NCI-H2081 treated with DMSO at 0.1 percent for 48 hours (cell line): ENCODE measurements at places on chromosomes 12 and 14.

DNA sequence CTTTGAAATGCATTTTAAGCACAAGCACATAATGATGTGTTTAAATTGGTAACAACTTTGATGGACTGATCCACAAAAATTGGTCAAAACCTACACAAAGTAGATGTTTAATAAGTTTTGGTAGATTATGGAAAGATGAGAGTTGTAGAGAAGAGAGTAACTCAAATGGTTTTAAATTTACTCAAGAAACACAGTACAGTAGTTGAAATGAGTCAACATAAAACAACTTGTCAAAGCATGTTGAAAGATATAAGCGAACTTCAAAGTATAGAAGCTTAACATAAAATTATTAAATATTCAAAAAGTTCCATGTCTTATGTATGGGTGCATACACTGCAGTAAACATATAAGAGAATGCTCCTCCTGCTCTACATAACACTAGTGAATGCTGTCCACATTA lies 49.4 kb downstream of the KITLG start:
- DNase-seq = no peak

DNA sequence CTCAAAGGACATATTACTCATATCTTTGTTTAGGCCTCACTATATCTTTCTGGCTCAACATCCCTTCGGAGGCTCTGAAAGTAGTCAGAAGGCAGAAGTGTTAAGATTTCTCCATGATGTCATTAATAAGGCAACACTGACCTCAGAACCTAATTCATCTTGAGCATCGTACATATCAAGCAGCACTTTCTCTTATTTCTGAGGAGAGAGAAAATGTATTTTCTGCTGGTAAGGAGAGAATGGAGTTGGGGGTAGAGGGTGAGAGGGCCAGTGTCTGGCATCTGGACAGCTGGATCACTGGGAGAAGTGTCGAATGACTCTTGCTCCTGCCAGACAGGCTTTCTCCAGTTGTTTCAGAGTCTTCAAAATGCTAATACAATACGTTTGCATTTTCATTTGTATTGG lies 213.2 kb upstream of the PRICKLE1 start:
- no peak for DNase-seq

- no peak for DNase-seq
Measured at GRCh38 chr14:99426813-99427346, 53.8 kb downstream of the SETD3 start.

- no peak for DNase-seq
Measured at GRCh38 chr14:70828188-70828587, 18.9 kb upstream of the MAP3K9 start.

DNA sequence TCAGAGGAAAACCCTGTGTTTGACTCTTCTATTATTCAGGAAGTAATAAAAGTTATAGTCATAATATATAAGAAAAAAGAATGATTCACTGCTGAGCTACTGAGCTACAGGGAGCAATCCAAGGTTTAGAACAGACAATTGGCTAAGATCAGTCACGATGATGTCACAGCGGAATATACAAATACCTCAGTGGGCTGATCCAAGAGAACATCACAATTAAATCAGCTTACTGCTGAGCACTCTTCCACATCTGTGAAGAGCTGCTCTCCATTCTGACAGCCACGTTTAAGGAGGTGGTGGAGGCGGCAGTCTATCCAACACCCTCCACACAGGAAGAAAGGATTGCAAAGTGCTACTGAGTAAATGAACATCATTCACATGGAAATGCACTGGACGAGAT lies 271.0 kb downstream of the APAF1 start:
- no peak for DNase-seq

- no peak for DNase-seq
Measured at GRCh38 chr14:64349741-64350490, 38.2 kb upstream of the MTHFD1 start.

DNA sequence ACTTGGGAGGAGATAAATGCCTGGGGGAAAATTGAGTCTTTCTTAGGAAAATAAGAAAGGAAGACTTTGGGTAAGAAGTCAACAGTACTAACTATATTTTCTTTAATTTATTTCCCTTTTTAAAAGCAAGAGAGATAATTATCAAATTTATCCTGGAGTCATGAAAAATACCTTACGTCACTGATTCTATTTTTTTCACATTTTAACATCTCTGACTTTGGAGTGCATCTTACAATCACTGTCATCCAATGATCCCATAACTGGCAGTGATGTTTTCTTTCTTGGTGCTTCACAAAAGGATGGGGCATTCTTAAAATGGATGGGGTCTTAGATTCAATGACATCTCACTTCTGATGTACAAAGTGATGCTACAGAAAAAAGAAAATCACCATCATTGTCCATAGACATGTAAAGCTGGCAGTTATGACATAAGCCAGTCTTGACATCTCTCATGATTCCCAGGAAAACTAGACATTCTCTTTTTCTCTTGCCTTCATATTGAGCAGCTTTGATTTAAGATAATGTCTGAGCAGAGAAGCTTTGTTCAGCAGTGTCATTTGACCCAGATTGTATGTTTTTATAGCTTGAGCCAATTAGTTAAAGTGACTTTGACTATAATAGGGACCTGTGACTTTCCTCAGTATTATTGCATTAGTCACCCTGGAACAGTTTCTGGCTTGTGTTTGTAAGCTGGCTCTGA lies 236.2 kb downstream of the EGLN3 start:
- no peak for DNase-seq

- no peak for DNase-seq
Measured at GRCh38 chr12:87119713-87120112, 863.5 kb upstream of the MGAT4C start.

GRCh38 chr14:54301359-54301758 lies 95.4 kb upstream of the CDKN3 start:
- DNase-seq = no peak

DNA sequence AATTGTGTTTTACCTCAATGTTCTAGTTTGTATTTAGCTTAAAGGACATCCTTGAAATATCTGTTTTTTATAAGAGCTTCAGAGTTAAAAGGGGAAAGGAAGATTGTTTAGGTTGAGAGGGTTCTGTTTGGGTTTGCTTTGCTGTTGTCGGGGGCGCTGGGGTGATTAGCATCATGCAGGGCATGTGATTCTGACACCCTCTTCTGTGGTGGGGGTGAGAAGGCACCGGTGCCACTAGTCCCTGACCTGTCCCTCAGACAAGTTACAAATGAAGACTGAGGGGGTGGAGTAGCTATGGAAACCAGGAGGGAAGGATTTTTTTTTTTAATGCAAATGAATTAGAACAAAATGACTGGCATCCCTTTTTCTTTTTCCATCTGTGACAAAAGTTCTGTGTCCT lies 291.3 kb downstream of the RPAP3 start:
- DNase-seq = no peak

- DNase-seq = no peak
Measured at GRCh38 chr12:109450980-109451379, 26.1 kb downstream of the KCTD10 start.

DNA sequence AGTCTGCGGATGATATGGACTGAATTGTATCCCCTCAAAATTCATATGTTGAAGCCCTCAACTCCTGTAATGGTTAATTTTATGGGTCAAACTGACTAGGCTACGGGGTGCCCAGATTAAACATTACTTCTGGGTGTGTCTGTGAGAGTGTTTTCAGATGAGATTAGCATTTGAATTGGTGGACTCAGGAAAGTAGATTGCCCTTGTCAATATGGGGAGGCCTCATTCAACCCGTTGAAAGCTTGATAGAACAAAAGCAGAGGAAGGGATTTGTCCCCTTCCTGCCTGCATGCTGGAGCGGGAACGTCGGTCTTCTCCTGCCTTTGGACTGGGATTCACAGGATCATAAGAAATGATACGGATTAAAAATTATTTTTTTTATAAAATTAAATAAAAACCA lies 84.5 kb downstream of the BBS10 start:
- DNase-seq = no peak

DNA sequence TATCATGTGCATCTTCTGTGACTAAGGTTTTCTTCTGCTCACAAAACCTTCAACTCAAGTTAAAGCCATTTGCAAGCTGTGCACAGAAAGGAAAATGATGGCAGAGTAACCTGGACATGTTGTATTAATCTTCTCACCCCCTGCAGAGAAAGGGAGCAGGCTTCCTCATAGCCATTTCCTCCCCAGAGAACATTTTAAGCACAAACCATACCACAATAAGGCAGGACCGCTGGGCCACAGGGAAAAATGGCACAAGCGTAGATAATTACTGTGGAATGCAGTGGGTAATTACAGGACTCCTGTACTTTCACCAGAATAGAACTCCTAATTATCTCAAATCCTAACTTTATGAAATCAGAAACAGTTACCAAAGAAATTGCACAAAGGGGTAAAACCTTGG lies 215.7 kb downstream of the KIF21A start:
- no peak for DNase-seq

DNA sequence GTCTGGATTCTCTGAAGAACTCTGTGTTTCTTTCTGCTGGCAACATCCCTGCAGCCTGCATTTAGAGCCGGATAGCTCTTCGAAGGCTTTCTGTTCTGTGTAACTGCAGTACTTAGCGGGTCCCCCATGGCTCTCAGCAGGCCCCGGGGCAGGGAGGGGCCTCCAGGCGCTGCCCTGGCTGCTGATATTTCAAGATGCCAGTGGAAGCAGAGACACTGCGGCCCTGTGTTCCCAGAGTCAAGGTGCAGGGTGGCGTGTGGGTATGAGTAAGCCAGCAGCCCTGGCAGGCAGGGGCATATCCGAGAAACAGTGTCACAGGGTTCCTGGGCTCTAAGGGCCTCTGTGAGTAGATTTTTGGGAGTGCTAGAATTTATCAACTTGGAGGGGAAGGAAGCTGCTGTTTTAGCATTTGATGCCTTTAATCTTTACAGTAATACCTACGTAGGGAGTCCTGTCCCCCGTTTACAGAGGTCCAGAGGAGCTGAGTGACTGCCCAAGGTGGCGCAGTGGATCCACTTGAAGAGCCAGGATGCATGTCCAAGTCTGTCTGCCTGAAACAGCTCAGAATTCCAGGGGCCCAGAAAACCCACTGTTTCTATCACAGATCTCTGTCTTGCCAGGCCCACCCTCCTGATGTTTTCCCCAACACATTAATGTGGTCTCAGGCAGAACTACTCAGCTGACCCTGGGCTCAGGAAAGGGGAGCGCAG lies 16.2 kb downstream of the ESRRB start:
- no peak for DNase-seq

DNA sequence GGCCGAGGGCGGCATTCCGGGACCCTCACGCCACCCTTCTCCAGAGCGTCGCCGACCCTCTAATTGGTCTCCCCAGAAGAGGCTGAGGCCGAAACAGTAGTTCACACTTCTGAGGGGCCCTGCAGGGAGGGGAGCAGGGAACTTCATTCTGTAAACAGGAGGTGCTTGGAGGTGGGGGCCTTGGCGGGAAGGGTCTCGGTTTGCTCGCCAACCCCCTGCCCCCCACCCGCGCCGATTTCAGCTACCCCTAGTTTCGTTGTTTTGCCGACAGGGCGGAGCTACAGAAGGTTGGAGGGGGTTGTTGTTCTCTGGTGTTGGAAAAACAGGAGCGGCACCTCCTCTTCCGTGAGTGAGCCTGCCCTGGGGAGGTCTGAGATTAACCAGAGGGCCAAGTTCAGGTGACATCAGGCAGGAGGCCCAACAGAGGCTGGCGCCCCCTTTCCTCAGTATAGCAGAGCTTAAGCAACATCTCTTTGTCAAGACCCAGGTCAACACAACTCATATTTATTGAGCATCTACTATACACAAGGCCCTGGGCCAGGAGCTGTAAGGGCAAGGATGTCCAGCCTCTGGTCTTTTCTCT lies 682 bp downstream of the ERBB3 start:
- no peak for DNase-seq

GRCh38 chr12:57523706-57524614 lies 1.3 kb downstream of the MBD6 start:
- DNase-seq = no peak

GRCh38 chr12:105613887-105614286 lies 283.4 kb downstream of the C12orf75 start:
- no peak for DNase-seq

- no peak for DNase-seq
Measured at GRCh38 chr14:50403419-50403818, 6.7 kb upstream of the CDKL1 start.

DNA sequence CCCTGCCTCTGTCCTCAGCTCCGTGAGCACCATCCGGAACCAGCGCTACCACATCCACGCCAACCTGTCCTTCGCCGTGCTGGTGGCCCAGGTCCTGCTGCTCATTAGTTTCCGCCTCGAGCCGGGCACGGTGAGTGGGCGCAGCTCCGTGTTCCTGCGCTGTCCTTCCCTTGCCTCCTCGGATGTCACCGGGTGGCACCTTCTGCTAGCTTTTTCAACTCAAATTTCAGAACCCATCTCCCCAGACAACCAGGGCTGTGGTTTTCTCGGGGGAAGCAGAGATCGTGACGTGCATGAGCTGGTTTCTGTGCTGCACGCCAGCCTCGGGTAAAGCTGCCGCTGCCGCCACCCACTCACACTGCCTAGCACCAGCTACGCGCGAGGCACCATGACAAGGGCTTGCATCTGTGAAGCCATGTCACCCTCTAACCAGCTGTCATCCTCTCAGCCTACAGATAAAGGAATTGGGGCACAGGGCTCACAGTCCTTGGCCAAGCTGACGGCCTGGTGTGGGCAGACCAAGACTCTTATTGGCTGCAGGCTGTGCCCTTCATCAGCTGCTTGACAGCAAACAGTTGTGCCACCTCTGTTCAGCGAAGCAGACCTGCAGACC lies 152.1 kb downstream of the ADGRD1 start:
- no peak for DNase-seq

GRCh38 chr14:42470427-42470719 lies 863.7 kb downstream of the LRFN5 start:
- no peak for DNase-seq

DNA sequence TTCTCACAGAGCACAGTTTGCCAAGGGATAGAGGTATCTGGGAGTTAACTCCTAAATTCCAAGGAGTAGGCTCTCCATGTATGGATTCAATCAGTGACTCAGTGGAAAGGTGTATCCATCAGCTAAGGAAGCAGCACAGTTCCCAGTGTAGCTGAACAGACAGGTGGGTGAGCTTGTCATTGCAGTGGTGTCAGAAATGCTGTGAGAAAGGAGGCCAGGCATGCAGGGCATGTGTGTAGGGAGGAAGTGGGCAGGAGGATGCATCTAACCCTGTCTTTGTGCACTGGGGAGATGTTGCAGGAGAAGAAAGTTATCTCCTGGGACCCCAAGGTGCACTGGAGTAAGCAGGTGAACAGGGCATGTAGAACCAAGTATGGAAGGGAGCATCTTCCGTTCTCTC lies 539.0 kb downstream of the VRK1 start:
- DNase-seq = no peak

- DNase-seq = no peak
Measured at GRCh38 chr12:66590275-66590985, 88.4 kb downstream of the GRIP1 start.

- no peak for DNase-seq
Measured at GRCh38 chr12:40769846-40770245, 77.6 kb downstream of the CNTN1 start.
